ENCODE measurements at places on chromosomes 2 and 18.

GRCh38 chr2:146821836-146822316, 1023.0 kb upstream of the ACVR2A start:
- no peak for DNase-seq

GRCh38 chr2:207248702-207249377, 83.1 kb upstream of the KLF7 start:
- no peak for DNase-seq

GRCh38 chr2:24774373-24774772, 18.8 kb downstream of the PTRHD1 start:
- no peak for DNase-seq

DNA sequence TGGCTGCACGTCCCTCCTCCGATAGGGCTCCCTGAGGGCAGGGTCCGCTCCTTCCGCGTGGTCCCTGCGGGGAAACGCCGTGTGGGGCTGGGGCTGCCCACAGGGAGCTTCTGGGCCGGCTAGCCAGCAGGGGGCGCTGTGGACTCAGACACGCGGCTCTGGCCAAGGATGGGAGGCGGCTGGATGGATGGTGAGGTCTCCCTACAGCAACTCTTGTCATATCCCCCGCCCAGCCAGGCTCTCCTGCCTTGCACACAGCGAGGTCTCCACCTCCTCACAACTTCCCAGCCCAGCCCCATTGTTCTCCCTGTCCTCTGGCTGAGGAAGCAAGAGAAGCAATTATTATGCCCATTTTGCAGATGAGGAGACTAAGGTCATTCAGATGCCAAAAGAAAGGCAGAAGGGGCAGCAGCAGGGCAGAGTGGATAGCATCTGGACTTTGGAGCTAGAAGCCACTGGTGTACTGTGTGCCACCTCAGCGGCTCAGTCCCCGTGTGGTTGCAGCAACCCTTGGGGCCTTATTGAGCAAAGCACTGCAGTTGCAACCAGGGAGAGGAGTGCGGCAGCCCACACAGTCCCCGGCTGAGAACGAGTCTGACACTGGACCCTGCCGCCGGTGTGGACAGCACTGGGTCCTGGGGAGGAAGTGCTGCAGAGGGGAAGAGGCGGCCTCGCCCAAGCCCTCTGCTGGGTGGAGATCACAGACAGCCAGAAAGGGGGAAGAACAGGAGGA, 99.0 kb downstream of the ZFP36L2 start:
- peak; percentile 78 for DNase-seq

GRCh38 chr2:55771612-55772011, 78.0 kb upstream of the PNPT1 start:
- no peak for DNase-seq

DNA sequence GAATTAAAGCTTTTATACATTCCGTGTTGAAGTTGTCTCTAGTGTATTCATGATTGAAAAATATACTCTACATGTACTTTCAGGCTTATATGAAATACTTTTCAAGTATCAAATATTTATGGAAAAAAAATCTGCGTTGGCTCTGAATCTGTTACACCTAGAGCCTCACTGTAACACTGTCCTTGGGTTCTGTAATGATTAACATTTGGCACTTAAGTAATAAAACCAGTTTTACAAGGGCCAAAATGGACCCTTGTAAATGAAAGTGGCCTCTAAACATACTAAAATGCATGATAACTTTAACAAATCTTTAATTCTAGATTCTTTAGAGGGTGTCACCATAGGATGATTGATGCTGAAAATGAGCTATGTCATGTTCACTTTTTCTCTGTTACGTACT, 162.8 kb downstream of the PTPRM start:
- DNase-seq: no peak

GRCh38 chr2:18578033-18578432, 11.3 kb downstream of the NT5C1B start:
- no peak for DNase-seq

DNA sequence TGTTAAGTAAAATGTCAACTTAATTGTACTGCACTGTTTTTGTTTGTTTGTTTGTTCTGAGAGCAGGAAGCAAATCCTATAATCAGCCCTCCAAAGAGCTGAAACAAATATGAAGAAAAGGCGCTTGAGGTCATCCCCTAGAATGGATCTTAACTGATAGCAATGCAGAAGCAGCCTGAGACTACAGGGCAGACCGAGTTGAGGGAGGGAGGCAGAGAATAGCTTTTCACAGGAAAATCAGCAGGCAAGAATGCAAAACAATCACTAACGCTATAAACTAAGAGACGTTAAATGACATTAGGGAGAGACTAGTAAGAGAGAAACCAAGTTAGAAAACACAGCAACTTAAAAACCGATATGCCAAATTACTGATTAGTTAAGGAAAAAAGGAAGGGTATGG, 37.2 kb downstream of the GALNT1 start:
- DNase-seq: no peak

DNA sequence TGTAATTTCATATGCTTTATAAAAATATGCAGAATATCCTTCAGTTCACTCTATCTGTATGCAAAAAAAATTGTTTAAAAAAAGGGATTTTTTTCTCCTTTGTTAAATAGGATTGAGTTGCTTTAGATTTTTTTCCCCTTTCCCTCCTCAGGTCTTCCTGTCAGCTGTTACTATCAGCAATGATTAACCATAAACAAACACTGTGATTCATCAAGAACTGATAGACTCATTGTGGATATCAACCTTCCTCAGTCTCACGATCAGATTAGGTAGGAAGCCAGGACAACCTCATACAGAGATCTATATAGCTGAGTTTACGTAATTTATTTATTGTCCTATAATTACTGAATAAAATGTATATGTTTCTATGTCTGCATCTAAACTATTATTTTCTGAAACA, 2136.2 kb upstream of the CELF4 start:
- DNase-seq: no peak

DNA sequence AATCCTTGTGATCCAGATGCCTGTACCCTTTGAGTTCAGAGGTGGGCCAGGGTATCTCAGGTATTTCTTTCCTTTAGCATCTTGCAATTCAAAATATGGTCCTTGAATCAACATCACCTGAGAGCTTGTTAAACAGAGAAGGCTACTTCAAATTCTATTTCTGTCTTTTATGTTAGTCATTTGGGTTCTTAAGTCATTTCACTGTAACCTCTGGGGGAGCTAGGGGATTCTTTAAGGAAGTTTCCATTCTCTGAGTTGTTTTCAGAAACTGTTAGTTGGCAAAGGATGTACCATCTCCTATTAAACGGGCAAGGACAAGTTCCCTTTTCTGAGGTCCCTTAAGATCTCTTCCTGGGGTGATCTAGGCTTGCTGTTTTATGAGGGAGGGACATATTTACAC, 16.6 kb downstream of the CFLAR start:
- no peak for DNase-seq

DNA sequence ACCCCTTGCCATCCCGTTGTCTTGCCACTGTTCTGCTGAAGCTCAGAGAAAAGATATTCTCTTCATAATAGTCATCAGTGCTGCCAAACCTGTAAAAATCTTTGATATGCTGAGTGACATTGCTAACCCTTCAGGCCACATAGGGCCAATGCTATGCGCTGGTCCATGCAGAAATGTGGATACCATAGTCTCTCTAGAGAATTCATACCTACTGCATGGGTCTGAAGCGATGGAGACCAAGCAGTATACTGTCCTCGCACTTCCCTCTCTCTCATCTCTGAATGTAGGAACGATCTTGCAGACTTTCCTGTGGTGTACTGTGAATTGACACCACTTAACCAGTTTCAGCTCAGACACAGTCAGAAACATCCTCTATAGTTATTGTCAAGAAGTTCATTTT, 17.9 kb upstream of the ANKRD44 start:
- peak; percentile 39 for DNase-seq

GRCh38 chr18:41096504-41096903, 858.5 kb upstream of the PIK3C3 start:
- no peak for DNase-seq

GRCh38 chr2:157587576-157587975, 41.1 kb downstream of the ACVR1C start:
- DNase-seq: no peak

- no peak for DNase-seq
These were observed 180.7 kb downstream of the BABAM2 start for GRCh38 chr2:28071221-28071620.
